ENCODE measurements at places on chromosomes 13 and 19. TPM values are rescaled to one million over a fixed set of nuclear protein-coding genes. Genes with fewer than 3 reads are reported as not detected.
A peak's percentile ranks its signal among the peaks of the same experiment; 100 is the strongest.

DNA sequence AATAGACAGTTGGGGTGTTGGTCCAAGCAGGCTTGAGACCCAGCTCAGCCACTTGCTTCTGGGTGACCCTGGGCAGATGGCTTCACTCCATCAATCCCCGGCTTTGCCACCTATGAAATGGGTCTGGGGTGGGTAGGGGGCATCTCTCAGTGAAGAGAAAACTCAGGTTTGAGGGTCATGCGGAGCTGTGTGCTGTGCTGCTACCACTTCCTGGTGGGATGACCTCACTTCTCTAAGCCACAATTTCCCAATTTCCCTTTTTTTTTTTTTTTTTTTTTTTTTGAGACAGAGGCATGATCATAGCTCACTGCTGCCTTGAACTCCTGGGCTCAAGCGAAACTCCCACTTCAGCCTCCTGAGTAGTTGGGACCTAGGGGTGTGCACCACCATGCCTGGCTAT, 4.6 kb upstream of the PLAUR start:
- no peak for DNase-seq

DNA sequence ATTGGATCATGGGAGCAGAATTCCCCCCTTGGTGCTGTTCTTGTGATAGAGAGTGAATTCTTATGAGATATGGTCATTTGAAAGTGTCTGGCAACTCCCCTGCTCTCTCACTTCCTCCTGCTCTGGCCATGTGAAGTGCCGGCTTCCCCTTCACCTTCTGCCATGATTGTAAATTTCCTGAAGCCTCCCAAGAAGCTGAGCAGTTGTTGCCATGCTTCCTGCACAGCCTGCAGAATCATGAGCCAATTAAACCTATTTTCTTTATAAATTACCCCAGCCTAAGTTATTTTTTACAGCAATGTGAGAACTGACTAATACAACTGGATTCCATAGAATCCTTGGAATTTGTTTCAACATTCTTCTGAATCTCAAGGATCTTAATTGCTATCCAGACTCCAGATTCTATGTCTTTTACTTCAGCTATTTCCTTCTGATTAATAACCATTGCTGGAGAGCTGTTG, 328.1 kb downstream of the SLITRK5 start:
- no peak for DNase-seq

DNA sequence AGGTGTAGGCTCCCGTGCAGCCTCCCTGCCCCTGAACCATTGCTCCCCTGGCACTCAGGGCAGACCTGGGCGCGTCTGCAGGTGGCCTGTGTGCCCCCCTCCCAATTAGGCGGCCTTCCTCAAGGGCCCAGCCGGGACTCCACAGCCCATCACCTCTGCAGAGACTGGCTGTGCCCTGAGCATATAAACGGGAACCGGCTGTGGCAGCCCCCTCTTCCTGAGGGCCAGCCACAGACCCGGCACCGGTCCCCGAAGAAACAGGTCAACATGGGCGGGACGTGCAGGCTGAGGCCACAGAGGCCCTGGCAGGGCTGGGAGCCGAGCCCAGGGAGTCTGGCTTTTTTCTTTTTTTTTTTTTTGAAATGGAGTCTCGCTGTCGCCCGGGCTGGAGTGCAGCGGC, 12.0 kb downstream of the PIAS4 start:
- DNase-seq, result no peak

GRCh38 chr13:76651286-76651685, 234.9 kb downstream of the KCTD12 start:
- DNase-seq, result no peak

DNA sequence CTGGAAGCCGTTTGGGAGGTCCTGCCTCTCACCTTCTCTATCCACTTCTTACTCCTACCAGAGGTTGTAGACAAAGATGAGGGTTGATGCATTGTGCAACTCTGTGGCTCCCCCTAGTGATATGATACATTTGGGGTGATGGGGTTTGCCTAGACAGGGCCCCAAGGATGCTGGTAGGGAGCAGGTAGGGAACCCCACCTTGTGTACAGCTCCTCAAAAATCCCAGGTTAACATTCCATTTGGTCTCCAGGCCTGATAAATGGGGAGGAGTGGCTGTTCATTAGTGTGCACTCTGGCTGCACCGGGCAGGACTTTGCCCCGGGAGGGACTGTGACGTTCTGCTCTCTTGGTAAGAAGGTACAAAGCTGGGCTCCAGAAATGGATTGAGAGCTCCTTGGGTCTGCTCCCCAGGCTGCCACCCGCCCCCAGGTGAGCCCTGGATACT, 19.2 kb downstream of the SIGLEC8 start:
- no peak for DNase-seq

- DNase-seq, result no peak
Observed at GRCh38 chr19:2252797-2253105, 3.5 kb downstream of the JSRP1 start.

DNA sequence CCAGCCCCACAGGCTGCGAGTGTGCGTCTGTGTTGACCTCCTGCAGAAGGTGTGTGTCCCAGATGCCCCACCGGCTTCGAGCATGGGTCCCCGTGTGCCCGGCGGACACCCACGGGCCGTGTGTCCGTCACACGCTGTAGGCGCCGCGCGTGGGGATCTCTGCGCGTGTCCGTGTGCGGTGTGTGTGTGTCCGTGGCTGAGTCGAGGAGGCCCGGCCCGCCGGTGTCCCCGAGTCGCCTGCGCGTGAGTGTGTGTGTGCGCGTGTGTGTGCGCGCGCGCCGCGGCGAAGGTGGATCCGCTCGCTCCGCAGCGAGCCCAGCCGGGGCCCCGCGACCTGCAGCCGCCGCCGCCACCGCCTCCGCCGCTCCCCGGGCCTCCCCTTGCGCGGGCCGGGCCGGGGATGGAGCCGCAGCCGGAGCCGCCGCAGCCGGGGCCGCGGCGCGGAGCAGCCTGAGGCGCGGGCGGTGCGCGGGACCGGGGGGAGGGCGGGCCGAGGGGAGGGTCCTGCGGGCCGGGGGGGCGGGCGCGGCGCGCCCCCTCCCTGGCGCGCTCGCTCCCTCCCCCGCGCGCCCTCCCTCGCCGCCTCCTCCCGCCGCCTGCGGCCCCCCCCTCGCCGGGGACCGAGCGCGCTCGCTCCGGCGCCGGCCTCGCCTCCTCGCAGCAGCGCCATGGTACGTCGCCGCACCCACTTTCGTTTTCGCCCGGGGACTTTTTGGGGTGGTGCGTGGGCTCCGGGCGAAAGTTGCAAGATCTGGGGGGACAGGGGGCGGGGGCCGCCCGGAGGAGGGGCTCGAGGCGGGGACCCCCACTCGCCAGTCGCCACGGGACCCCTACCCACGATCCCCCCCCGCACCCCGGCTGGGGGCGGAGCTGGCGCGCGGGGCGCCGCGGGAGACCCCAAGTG, 7.1 kb upstream of the NFIC start:
- DNase-seq, result no peak

- DNase-seq, result no peak
Observed at GRCh38 chr13:25575562-25575961, 203.8 kb downstream of the ATP8A2 start.

GRCh38 chr13:24716446-24716845, 36.2 kb downstream of the ATP12A start:
- DNase-seq, result no peak

- DNase-seq, result no peak
Observed at GRCh38 chr13:44692173-44692713, 116.1 kb upstream of the TSC22D1 start.

DNA sequence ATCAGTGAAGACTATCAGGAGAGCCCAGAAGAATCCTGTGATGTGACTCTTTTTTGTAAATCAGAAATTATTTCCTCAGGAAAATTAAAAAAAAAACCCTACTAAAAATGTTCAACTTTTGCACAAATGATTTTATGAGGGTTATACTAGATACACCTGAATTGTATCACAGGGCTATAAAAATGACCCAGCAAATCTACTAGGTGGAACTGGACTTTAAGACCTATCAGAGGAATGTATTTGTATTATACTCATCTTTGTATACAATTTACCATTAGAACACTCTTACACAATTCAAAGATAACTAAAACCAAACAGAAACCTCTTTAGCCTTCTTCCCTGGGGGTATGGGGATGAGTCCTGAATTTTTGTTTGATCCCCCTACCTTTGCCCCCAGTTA, 7.2 kb downstream of the FBXL3 start:
- no peak for DNase-seq

- no peak for DNase-seq
Observed at GRCh38 chr13:43375797-43376465, 352.5 kb downstream of the DNAJC15 start.

- peak; percentile 63 for DNase-seq
Observed at GRCh38 chr13:114164053-114164452, 15.0 kb upstream of the CFAP97D2 start.

GRCh38 chr13:36919833-36920615, at the start of gene SMAD9:
Gene SMAD9 (minus strand): TSS chr13:36920238. CDS start chr13:36879689, 40,549 bp downstream.
- peak; percentile 88 for DNase-seq

DNA sequence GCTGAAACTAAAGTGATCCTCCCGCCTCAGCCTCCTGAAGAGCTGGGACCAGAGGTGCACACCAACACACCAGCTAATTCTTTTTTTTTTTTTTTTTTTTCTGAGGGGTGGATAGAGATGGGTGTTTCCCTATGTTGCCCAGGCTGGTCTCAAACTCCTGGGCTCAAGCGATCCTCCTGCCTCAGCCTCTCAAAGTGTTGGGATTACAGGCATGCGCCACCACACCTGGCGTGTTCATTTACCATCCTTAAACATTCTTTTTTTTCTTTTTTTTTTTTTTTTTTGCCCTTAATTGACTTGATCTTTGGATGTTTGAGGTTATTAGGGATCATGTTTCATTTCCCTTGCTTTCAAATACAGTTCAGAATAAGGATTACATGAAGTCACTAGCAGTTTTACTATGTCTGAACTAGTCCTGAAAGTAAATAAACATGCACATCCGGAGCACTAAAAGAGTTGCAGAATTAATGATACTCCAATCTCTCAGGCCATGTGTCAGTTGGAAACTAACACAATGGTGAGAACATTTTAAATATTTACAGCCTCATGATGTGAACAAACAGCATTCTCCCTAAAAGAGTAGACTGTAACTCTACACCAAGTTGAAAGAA, 10.2 kb downstream of the UTP14C start:
- no peak for DNase-seq

- no peak for DNase-seq
Observed at GRCh38 chr13:43877326-43877725, 2.2 kb downstream of the CCDC122 start.

- DNase-seq, result no peak
Observed at GRCh38 chr13:74695021-74695800, 561.0 kb upstream of the KLF12 start.

DNA sequence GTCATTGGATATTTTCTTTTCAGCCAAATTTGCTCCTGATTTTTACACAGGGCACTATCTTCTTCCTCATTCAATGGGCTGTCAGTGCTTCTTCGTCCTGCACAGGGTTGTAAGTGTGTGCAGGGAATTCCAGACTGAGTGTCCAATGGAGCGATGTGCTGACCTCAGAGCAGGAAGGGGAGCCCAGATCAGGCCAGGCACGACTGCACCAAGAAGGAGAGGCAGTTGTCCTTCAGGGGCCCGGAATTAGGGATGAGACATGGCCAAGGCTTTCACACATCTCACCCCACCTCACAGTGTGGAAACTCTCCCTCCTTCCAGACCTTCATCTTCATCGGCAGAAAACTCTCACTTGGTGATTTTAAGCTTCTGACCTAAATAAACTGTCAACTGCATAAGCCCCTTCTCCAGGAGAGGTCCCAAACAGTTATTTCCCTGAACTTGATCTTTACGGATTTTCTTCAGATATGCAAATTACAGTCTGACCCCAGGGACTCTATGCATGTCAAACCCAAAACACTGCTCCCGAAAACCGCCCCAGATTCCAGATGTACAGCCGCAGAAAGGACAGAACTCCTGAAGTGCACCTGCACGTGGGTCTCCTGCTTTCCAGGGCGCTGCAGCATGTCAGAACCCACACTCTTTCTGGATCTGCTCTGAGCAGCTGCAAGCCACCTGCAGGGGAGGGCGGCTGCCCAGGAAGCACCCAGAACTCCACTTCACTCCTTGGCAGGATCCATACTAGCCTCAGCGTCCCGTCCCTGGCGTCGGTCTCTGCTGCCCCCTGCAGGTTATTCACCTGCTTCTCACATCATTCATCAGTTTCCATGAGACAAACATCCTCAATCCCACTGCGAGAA, 625 bp upstream of the ZNF20 start:
- peak; percentile 94 for DNase-seq

DNA sequence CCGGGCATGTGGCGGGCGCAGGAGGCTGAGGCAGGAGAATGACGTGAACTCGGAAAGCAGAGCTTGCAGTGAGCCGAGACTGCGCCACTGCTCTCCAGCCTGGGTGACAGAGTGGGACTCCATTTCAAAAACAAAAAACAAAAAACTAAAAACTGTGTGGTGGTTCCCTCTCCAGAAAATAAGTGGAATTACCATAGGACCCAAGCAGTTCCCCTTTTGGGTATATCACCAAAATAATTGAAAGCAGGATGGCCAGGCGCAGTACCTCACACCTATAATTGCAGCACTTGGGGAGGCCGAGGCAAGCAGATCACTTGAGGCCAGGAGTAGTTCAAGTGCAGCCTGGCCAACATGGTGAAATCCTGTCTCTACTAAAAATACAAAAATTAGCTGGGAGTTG, 15.7 kb upstream of the LDLR start:
- no peak for DNase-seq

DNA sequence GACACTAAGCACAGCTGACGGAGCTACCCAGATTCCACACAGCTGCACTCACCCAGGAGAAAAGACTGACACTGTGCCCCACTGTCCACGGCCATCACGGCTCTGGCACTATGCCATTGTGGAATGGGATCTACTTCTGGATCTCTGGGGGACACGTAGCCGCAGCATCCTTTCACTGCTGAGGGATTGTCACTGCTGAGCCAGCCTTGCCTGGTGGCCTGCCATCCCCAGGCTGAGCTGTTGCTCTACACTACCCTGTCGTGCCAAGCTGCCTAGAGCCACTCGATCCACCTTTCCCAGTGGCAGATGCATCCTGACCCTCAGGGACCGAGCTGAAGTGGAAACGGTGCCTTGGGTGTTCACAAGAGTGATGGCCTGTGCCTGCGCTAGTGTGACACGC, 5.0 kb upstream of the LILRB5 start:
- DNase-seq, result no peak

GRCh38 chr19:31232180-31232579, 117.1 kb downstream of the TSHZ3 start:
- DNase-seq, result no peak

CEACAM7 gene
- total RNA-seq, result not detected

GRIN2D gene
- 0.70 TPM for total RNA-seq

FGF22 gene
- not detected for total RNA-seq

SH2D3A gene
- total RNA-seq, result 0.40 TPM

CNFN gene
- 0.67 TPM for total RNA-seq

KIR3DL2 gene
- total RNA-seq, result not detected

NPAS1 gene
- total RNA-seq, result 0.54 TPM

GAPDHS gene
- not detected for total RNA-seq

TPRX2 gene
- total RNA-seq, result not detected

MAB21L1 gene
- total RNA-seq, result 0.27 TPM

LACC1 gene
- 8.7 TPM for total RNA-seq

ADPRHL1 gene
- total RNA-seq, result 480 TPM

ZNF813 gene
- total RNA-seq, result 0.75 TPM

TDRD3 gene
- total RNA-seq, result 47.8 TPM

NCR1 gene
- total RNA-seq, result not detected

APC2 gene
- total RNA-seq, result 0.08 TPM

NLRP9 gene
- not detected for total RNA-seq
